NCI-H187 treated with DMSO at 0.1 percent for 48 hours (cell line): ENCODE measurements at places on chromosomes 13 and 19.

DNA sequence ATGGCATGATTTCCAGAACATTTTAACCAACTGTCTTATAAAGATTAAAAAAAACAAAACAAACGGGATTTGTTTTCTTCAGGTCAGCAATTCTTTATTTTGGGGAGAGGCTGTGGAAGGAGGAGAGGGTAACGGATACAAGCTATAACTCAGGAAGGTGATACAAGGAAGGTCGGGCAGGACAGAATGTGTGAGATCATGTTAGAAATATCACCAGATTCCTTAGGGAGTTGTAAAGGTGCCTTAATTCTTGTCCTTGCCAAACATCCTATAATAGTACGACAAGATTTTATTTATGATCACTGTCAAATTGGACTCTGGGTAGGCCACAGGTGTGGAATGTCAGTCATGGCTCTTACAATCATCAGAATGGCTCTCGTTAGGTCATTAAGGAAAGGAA, 503.1 kb downstream of the DIAPH3 start:
- no peak for DNase-seq

GRCh38 chr19:36103842-36104552, 6.9 kb upstream of the OVOL3 start:
- DNase-seq: no peak

DNA sequence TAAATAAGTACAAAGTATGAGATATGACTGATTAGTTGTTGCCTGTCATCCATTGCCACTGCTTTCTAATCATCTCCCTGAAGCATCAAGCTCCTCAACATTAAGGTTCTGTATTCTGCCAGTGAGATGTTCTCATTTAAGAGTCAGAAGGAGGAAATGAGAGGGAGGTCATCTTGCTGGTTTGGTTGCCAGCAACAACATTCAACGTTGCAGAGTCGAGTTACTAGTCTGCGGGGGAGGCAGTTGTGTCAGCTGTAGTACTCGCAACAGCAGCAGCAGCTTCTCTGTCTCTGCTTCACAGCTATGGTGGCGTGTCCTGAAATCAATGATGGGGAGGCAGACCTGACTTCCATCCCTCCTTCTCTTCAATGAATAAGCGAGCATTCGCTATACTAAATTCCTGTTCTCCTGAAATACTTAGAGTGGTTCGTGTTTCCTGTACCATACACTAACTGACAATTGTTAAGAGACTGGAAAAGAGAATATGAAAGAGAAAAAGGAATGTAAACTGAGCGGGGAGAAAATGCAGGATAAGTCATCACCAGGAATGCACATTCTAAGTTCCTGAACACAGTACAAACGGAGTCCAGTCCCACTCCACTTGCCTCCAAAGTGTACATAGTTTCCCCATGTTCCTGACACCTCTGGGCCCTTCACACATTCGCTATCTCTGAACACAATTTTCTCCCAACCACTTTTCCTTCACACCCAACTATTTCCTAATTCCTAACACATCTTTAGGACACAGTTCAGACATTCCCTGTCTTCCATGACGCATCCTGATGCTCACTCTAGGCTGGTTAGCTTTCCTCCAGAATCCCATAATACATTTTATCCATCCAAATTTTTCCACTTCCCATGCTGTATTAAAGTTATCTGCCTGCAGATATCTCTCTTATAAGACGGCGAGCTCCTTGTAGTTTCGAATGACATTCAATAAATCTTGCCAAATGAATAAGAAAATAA, 263.0 kb downstream of the KLF12 start:
- DNase-seq: no peak

- DNase-seq: no peak
Observed at GRCh38 chr13:83929157-83929556, 46.9 kb upstream of the SLITRK1 start.

GRCh38 chr13:65829241-65830008, 1400.7 kb downstream of the PCDH9 start:
- DNase-seq: no peak

GRCh38 chr19:39327363-39328045, 6.8 kb upstream of the LRFN1 start:
- no peak for DNase-seq

DNA sequence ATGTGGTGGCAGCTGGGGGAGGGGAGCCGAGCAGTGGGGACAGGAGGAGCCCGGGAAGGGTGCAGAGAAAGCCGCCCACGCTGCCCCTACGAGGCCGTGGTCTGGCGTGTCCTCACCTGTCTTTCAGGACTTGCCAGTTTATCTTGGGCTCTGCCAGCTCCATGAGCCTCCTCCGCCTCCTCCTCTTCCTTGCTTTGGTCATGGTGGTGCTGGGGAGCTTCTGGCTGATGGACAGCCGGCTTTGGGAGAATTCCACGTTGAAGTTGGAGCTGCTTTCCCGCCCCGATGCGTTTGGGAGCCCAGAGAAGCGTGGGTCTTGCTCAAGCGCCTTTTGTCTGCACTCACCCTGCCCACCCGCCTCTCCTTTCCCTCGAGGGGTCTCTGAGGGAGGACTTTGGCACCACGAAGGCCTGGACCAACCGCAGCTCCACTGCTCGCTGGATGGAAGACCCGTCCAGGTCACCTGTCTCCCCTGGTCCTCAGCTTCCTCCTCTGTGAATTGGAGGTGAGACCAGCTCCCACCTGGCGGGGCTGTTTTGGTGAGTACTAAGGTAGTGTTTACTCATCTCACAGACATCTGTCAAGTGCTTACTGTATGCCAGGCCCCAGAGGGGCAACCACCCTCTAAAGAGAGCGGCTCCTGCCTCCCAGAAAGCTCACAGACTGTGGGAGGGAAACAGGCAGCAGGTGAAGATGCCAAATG, 29.7 kb upstream of the MIER2 start:
- DNase-seq: no peak

DNA sequence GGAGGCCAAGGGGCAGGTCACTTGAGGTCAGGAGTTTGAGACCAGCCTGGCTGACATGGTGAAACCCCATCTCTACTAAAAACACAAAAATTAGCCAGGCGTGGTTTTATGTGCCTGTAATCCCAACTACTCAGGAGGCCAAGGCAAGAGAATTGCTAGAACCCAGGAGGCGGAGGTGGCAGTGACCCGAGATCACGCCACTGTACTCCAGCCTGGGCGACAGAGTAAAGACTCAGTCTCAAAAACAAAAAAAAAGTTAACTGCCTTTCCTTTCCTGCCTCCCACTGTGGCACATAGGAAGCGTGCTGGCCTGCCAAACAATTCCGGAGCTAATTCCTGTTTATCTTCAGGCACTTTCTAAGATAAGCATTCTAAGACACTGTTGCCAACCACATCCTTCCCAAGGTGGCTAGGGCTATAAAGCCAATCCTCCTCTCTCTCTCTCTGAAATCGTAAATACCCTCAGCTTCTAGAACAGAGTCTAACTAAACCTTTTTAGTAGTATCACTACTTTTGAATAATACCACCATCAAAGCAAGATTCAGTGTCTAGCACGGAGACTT, 21.6 kb downstream of the SLC25A30 start:
- no peak for DNase-seq

- DNase-seq: no peak
Observed at GRCh38 chr13:104975272-104975671, 1560.2 kb downstream of the EFNB2 start.

DNA sequence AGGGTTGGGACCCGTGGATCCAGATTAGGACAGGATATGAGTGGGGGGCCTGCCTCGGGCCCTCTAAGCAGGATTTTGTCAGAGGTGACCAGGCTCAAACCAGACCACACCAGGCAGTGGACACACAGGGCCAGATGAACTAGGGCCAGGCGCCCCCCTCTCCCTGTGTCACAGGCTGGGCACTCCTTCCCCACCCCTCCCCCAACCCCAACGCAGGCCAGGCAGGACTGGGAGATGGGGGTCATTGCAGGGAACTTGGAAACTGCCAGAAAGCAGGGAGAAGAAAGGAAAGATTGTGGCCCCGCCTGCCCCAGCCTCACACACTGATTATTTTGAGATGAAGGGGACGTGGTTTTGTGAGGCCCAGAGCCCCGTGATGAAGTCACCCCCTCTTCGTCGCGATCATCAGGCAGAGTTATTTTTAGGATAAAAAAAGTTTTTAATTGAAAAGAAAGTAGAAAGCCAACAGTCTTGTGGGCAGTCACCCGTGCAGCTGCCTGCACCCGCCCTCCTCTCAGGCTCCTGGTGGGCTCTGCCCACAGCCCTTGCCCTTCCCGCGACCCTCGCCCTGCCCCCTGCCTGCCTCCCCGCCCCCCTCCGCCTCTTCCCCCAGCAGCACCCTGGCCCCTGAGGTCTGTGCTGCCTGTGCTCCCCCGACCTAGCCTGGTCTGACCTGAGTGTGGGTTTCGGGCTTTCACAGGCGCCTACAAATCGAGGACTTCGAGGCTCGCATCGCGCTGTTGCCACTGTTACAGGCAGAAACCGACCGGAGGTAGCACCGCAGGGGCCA, 1.9 kb upstream of the YJEFN3 start:
- DNase-seq: no peak

DNA sequence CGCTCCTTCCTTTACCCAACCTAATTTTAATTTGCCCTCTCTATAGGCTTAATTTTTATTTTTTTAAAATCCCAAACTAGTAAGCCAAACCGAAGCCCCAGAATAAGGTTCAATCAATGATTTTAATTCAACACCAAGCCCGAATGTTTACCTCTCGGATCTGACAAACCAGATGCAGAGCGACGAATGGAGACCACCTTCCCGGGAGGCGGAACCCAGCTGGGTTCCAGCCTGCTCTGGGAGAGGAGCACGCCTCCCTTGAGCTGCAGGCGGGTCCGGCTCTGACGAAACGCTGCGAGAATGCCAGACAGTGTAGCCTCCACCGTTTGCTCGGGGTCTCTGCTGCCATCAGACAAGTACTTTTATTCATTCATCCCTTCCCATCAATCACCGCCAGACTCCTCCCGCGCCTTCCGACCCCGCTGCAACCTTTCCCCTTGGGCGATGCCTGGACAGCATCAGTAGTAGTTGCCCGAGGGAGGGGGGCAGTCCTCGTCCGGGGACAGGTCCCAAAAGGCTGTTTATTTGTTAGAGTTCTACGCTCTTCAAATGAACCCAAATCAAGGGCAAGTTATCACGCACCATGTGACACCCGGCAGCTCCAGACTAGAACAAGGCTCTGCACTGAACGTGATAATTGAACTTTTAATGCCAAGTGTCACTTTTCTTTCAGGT, 752 bp upstream of the EDNRB start:
- DNase-seq: no peak

DNA sequence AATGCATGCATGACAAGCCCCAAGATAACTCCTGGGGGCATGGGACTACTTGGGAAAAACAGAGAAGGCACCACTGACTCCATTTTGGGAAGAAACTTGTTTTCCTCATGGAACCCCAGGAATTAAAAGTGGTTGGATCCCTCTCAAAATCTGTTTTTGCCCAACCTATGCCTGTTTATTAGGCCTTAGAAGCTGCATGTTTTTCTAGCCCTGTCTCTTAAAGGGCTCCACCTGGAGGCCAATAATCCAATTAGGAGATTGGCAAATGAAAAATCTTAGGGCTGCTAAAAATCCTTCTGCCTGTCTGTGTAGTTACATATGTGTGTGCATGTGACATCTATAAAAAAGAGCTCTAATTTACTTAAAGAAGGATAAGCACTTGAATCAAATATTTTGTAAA, 26.9 kb downstream of the MED4 start:
- no peak for DNase-seq

DNA sequence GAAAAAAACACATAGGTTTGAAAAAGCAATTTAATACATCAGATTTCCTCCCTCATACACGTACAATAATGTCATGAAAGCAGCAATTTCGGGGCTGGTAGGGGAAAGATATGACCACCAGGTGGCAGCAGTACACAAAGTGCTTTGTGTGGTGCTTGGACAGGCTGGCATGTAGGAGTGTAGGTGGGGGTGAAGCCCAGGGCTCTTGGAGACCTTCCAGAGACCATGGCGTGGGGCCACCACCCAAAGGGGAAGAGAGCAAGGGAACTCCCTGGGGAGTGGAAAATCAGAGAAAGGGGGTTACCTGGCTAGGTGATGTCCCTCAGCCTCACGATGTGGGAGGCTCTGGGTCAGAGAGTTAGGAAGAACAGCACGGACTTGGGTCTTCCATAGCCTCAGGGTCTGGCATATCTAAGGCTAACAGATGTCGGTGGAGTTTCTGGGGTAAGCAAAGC, 11.8 kb upstream of the CCNA1 start:
- peak; percentile 57 for DNase-seq

DNA sequence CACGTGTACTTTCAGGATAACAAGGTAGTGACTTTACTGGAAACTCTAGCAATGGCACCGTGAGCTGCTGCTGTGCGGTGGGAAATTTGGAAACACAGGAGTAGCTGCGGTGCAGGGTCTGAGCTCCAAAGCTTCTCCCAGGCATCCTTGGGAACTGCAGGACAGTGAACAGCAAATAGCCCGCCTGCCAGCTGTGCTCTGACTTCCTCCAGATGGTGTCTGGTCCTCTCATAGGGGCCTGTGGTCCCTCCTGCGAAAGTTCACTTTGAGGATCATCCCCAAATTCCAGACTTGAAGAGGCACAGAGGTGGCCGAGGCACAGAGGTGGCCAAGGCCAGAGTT, 287.3 kb upstream of the MAB21L1 start:
- no peak for DNase-seq

GRCh38 chr13:33261387-33262061, 24.0 kb downstream of the STARD13 start:
- DNase-seq: no peak

- DNase-seq: no peak
Observed at GRCh38 chr13:77310161-77310560, 16.7 kb downstream of the MYCBP2 start.

DNA sequence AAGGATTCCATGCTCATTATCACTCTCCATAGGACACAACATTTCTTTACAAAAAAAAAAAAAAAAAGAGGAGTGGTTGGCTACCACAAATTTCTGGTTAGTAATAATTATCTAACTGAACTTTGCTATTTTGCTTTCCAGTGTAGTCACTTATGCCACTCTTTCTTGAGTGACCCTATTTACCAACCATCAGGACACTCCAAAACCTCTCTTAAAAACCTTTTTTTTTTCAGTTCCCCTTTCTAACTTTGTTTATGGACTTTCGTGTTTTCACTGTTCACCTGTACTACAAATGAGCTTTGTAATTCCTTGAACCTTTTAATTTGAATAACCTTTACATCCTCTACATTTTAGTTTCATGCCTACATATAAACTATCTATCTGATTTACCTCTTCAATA, 686.5 kb upstream of the PCDH9 start:
- DNase-seq: no peak

DNA sequence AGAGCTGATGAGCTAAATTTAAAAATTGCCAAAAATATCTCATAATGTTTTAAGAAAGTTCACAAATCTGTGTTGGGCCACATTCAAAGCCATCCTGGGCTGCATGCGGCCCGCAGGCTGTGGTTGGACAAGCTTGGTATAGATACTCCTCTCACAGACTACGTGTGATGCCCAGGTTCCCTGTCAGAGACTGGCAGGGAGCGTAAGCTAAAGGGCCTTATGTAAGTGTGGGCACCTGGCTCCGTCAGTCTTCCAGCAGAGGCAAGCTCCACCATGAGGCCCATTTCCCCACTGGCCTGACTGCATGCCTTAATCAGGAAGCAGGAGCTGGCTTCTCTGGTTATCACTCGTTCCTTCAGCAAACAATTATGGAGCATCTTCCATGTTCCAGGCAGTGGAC, 200.2 kb downstream of the FOXO1 start:
- DNase-seq: no peak
